Adrenal gland (tissue), 19 donors: ENCODE measurements at places on chromosomes 13 and 19. TPM values are rescaled to one million over a fixed set of nuclear protein-coding genes. Genes with fewer than 3 reads are reported as not detected.

ATP1A3 gene
- not detected for total RNA-seq

PRSS57 gene
- not detected for total RNA-seq

FFAR3 gene
- total RNA-seq: not detected

NALCN gene
- 8.3 TPM for total RNA-seq

DNA sequence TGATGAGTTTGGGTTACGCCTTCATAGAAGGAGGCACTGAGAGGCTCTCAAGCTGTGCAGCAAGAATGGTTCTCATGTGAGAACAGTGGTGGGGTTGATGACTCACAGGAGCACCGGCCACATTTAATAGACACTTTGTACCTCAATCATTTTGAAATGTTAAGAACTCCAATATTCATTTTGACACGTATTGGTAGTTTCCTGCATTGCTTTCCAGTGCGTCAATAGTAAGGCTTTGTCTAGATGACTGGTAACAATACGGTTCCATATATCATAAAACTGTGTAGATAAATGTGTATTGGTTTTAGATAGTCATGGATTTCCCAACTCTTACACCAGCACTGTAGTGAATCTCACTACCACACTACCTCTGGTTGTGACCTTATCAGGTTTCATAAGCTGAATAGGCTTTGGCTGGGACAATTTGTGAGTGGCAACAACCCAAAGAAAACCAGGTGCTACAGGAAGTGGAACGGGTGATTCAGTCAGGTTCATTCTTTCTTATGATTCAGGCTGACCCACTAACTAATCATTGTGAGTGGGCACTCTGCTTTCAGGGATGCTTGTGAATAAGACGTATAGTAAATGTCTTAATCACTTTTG, 362.6 kb downstream of the KLF5 start:
- no peak for DNase-seq

- no peak for DNase-seq
Measured at GRCh38 chr19:53875602-53876325, 6.2 kb upstream of the PRKCG start.

DNA sequence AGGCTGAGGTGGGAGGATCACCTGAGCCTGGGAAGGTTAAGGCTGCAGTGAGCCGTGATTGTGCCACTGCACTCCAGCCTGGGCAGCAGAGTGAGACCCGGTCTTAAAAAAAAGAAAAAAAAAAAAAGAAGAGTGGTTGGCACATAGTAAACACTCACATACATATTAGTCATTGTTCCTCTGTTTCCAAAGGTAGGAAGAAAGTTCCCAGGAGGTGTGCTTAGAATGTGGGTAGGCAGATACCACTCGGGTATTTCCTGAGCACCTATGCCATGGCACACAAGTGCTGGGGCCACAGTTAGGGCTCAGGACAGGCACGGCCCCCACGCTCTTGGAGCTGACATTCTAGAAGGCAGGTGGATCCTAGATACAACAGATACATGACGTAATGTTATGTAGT, 41.4 kb downstream of the SIPA1L3 start:
- DNase-seq: no peak

- no peak for DNase-seq
Measured at GRCh38 chr19:28400953-28401671, 811.8 kb downstream of the UQCRFS1 start.

DNA sequence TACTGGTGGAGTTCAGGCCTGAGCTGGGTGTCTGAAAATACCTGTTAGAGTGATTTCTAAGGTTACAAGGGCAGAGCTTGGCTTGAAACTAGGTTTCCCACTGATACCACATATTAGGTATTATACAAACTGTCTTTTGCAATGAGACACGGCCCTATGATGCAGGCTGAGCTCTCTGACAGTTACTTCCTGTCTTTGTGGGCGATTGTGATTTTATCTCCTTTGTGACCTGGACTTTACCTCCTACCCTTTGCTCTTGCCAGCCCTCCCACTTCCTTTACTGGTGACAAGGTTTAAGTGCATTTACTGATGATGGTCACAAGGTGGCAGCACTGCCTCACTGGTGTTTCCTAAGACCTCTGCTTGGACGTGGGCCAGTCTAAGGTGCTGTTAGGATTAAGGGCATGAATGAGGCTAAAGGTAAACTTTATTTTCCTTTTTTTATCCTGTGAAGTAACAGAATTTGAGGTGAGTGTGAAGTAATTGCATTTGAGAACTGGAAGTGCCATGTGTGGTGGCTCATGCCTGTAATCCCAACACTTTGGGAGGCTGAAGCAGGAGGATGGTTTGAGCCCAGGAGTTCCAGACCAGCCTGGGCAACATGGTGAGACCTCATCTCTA, 7.7 kb upstream of the CXCL17 start:
- peak; percentile 78 for DNase-seq

DNA sequence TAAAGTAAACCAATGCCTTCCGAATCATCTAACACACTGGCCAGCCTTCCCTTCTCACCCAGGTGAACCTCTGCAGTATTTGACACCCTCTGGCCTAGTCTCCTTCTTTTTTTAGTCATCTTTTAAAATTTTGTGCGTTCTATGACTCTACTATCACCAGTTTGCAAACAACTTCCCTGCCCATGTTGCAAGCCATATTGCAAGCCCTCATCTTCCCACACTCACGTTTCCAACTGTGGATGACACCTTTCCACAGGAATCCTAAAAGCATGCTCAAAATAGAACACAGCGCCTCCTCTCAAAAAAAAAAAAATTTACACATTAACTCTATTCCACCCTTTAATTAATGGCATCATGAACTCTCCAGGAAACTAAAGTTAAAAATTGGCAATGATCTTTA, 440.1 kb downstream of the EFNB2 start:
- DNase-seq: no peak

DNA sequence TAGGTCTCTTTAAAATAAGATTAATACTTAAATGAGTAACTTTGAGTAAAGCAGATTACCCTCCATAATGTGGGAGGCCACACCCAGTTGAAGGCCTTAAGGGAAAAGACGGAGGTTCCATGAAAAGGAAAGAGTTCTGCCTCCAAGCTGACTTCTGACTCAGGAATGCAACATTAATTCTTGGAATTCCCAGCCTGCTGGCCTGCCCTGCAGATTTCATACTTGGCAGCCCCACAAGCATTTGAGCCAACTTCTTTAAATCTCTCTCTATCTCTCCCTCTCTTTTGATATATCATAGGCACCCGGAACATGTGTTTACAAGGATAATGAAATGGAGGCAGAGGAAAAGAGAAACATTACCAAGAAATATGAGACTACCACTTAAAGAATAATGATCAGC, 902.3 kb upstream of the MIR17HG start:
- peak; percentile 27 for DNase-seq

GRCh38 chr13:89748716-89749115, 1598.8 kb upstream of the MIR17HG start:
- DNase-seq: no peak

- no peak for DNase-seq
Measured at GRCh38 chr19:5974721-5975387, 3.1 kb downstream of the RANBP3 start.

- DNase-seq: no peak
Measured at GRCh38 chr13:27338207-27338606, 67.6 kb downstream of the RASL11A start.

GRCh38 chr13:109451726-109452125, 334.7 kb downstream of the IRS2 start:
- no peak for DNase-seq

- no peak for DNase-seq
Measured at GRCh38 chr13:46401432-46401831, 14.4 kb upstream of the RUBCNL start.

GRCh38 chr19:35261356-35262100, 7.2 kb upstream of the USF2 start:
- DNase-seq: peak; percentile 12

DNA sequence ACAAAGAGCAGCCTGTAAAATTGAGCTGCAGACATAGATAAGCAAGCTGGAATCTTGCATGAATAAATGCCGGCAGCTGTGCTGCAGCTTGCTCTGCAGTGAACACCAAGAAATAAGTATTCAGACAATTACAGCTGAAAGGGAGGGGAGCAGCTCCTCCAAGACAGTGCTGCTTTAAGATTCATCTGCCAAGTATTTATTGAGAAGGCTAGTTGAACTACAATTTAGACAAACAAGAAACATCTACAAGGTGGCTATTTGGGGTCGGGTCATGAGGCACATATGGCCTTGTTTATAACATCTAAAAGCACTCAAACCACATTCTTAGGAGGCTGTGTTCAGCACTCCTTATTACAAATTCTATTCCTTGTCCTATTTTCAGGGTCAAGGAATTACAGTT, 34.9 kb downstream of the ZNF726 start:
- DNase-seq: no peak

DNA sequence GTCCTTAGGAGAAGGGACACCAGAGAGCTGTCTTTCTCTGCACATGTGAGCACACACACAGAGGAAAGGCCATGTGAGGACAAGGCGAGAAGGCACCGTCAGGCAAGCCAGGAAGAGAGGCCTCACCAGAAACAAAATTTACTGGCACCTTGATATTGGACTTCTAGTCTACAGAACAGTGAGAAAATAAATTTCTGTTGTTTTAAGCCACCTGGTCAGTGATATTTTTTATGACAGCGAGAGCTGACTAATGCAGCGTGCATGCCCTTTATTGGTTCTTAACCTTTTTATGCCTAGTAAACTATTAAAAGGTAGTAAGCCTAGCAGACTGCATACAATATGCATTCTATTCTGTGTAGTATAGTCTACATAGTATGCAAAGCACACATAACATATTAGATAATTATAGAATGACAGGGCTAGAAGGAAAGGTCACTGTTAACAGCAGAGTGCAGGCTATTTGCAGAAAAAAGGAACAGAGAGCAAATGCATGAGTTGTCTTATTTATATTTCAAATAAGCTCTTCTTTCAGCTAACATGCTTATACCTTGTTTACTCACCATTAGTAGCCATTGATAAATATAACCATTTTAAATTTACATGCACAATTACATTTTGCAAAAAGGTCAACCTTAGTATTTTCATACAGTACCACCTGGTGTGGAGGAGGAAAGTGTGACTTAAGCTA, 25.2 kb upstream of the KATNAL1 start:
- peak; percentile 20 for DNase-seq

DNA sequence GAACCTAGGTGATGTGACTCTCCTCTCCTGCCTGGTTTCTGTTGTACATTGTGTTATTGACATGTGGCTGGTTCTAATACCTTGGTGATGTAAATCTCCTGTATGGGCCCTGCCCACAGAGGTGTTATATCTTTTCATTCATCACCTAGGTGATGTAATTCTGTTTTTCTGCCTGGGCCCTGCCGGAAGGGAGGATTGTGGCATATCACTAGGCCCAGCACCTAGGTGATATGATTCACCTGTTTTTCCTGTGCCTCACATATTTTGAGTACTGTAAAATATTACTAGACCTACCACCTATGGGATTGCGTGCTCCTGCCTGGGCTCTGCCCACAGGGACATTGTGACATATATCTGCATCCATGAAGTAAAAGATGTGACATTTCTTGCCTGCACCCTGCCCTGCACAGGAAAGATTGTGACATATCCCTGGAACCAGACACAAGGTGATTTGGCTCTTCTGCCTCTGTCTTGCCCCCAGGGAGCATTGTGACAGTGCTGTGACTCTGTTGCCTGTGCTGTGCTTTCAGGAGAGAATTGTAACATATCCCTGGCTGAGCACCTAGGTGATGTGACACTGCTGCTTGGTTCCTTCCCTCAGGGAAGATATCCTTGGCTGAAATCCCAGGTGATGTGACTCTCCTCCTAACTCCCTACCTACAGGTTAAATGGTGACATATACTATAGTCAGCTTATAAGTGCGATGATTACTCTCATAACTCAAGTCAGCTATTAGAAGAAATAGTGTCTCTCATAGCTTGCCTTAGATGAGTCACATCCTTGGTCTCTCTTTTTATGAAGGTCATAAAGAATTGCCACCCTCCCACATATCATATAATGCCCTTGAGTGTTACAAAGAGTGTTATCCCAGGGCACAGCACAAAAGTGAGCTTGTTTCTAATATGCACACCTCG, 13.3 kb upstream of the ZNF681 start:
- no peak for DNase-seq

DNA sequence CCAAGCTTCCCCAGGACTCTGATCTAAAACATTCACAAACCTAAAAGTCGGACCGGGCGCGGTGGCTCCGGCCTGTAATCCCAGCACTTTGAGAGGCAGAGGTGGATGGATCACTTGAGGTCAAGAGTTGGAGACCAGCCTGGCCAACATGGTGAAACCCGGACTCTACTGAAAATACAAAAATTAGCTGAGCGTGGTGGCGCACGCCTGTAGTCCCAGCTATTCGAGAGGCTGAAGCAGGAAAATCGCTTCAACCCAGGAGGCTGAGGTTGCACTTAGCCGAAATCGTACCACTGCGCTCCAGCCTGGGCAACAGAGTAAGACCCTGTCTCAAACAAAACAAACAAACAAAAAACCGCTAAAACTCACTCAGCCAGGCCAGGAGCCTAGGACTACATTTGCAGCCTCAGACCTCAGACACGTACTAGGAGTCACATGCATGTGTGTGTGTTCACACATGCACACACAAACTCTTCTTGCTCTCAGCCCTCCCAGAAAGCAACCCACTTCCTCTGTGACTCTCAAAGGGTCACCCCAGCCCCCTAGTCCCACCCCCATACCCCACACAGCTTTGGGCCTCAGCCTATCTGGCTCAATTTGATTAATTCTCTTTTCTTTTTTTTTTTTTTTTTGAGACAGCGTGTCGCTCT, 704 bp upstream of the NOTCH3 start:
- DNase-seq: no peak

- no peak for DNase-seq
Measured at GRCh38 chr13:44967704-44968433, 21.4 kb downstream of the NUFIP1 start.

DNA sequence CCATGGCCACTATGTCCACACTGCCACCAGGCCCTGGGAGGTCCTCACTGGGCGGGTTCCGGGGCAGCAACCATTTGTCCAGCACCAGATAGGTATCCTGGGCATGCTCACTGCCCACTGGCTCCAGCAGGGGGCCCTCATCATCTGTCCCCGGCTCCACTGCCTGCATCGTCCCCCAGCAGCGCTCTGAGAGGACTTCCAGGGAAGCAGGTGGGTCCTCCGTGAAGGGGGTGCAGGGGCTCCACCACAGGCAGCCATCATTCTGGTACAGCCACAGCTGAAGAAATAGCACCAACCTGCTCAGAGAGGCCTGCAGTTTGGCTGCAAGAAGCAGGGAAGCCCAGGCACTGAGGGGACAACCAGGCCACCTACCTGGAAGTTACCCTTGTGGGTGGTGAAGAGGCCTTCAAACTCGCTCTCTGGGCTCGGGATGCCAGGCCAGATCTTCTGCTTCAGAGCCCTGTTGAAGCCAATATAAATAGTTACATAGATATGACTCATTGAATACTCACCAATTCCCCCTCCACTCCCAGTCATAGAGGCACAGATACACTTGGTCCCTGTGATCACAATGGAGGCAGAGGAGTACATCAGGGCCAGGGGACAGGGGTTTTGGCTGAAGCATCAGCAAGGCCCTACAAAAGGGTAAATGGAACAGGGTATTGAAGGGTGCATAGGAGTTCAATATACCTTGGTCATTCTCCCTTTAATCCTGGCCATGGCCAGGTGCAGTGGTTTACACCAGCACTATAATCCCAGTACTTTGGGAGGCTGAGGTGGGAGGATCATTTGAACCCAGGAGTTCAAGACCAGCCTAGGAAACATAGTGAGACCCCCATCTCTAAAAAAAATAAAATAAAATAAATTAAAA, 4.1 kb downstream of the SWSAP1 start:
- DNase-seq: peak; percentile 65
